BE2C (cell line): ENCODE measurements at places on chromosomes 11 and 22.
A peak's percentile ranks its signal among the peaks of the same experiment; 100 is the strongest.

DNA sequence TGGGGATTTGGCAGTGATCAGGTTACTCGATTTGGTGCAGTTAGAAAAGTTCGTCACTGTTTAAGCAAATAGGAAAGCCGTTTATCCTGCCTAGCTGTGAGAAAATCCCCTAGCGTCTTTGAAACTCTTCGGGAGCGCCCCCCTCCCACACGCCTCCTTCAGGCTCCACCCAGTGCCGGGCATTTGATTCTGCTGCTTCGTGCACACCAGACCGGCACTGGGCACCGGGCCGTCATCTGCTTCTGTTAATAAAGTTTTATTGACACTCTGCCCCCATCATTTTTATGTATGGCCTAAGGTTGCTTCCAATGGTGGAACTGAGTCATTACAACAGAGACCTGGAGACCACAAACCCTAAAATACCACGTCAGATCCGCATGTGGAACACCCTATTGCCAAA is 50.9 kb downstream of the IGF2 start:
- no peak for DNase-seq

DNA sequence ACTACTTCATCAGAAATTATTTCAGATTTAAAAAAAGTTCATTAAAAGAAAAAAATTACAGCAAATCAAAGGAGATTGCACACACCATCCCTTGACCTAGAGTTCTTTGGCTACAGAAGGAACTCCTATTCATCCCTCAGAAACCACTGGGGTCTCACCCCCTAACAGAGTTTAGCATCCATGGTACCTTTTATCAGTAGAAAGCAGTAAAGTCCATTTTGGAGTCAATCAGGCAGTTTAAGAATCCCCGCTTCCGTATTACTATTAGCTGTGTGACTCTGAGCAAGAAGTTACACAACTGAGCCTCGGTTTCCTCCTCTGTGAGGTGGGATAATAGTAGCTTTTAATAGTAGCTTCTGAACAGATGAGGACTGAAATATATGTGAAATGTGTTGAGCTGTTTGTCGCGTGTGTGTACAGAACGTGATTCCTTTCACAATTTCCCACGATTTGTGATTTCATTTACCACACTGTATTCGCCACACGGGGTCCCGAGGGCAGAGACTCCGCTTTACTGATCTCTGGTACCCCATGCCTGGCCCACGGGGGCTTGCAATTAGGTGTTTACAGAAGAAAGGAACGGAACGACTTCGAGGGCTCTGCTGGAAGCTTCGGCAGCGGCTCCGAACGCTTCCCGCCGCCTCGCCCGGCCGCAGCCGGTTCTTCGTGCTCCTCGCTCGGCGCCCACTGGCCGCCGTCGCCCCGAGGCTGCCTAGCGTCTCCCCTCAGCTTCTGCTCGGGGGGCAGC is 72.5 kb upstream of the ZBED5 start:
- no peak for DNase-seq

GRCh38 chr11:6438979-6439571 is 1.7 kb downstream of the HPX start:
- peak; percentile 53 for DNase-seq

DNA sequence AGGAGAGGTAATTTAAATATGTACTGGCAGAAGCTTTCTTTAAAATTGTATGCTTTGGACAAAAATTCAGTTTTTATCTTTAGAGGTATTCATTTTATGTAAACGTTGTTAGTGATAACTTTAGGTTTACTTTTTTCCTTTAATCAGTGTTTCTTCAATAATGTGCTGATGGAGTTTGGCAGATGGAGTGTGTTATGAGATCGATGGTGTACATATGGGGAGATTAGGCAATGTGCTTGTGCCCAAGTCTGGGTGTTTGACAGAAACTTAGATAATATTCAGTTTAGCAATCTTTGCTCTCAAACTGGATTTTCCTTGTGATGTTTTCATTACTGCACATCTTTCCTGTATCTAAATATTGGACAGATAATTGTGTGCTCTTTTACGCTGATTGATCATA is 425.4 kb downstream of the JRKL start:
- no peak for DNase-seq

GRCh38 chr11:75583718-75584658 is 21.9 kb downstream of the SERPINH1 start:
- DNase-seq = peak; percentile 53

DNA sequence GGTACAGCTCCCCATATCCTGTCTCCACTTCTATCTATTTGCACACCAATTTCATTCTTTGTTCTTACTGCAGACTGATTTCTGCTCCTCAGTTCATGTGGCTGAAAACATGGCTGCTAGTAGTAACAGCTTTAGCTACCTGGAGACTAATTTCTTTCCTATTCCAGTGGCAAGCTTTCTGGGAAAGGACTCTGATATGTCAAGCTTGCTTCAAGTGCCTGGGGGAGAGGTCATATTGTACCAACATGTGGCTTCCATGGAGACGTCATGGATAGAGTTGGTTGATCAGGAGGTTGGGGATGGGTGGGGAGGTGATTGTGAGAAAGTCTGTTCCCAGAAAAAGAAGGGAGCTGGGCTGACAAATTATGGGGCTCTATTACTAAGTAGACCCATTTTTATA is 44.9 kb downstream of the ADM start:
- no peak for DNase-seq
